Urinary bladder (tissue), 4 donors: ENCODE measurements at places on chromosomes 11 and 22. TPM values are rescaled to one million over a fixed set of nuclear protein-coding genes. Genes with fewer than 3 reads are reported as not detected.

The ANO5 gene
- 15.4 TPM for total RNA-seq

- no peak for DNase-seq
Measured at GRCh38 chr22:19055801-19056200, 66.4 kb downstream of the DGCR2 start.

DNA sequence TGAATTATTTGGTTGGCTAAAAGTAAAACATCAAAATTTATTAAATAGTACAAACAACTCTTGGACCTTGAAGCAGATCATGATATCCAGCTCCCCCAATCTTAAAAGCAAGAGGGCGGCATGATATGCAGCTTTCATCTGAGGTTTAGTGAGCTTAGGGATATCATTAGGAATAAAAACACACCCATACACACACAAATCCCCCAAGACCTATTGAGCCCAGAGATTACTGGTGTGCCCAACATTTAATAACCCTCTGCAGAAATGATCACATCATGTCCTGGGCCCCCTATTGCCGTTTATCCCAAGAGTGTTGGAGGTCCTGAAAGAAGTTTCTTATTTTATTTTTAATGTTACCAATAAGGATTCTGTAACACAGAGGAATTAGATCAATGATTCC, at the start of gene OR8D1:
Gene OR8D1 (minus strand): TSS at position 101 of the 400 bp plus-strand sequence. CDS start 3,183 bp downstream, outside the sequence.
- DNase-seq: no peak

DNA sequence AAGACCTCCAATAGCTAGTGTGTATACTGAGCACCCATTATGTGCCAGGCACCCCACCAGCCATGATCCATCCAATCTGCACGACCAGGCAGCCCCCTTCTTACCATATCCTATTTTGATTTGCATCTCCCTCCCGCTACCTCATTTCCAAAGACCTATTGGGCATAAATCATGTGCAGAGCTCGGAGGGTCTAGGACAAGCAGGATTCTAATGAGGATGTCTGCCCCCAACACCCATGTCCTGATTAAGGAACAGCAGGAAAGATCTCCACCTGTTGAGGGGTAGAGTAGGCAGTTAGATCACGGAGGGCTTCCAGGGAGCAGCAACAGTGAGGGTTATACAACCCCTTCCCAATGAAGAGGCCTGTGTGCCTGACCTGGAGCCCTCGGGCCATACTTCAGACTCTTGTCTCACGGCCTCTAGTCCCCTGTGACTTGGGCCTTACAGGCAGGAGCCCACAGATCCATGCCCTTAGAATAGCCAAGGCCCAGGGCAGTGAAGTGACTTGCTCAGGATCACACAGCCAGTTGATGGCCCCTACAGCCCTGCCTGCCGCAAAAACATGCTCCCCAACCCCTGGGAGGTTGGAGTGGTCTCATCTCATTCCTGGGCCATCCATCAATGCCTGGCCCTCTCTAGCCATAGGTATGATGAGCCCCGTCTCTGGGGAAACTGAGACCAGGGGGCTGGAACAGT, 3.5 kb downstream of the RAB3IL1 start:
- DNase-seq: no peak
